ENCODE measurements at places on chromosomes 7 and 10.

GRCh38 chr7:84847038-84847437 lies 339.8 kb downstream of the SEMA3D start:
- DNase-seq: no peak

DNA sequence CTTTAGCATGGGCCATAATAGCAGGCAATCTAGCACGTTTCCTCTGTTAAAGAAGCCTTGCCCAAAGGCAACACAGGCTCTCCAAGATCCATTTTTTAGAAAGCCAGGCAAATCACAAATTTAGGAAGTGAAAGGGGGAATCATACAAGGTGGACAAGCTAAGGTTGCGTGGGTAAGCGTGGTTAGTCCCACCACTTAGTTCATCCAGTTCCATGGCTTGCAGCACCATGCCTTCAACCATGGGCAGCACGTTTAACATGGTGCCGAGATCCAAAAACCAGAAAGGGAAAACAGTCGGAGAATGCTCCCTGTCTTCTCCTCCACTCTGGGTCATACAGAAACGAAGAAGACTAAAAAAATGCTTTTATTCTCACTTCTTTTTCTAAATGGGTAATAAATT lies 234.4 kb upstream of the IMMP2L start:
- no peak for DNase-seq

GRCh38 chr10:47047577-47048525 lies 136.6 kb downstream of the PTPN20 start:
- DNase-seq: peak; percentile 72

DNA sequence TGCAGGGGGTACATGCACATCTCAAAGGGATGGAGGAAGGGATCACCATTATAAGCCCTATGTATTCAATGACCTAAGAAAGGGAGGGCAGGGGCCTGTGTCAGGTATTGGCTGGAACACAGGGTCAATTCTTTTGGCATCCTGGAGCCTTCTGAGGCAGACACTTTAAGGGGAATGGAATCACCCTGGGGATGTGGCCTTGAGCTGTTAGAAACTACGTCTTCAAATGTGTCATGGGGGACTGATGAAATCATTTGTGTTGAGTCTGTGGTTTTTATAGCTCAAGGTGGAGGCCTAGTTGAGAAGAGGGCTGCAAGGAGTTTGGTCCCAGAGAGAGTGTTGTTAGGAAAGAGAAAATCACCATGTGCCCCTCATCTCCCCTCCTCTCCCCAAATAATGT lies 206.1 kb upstream of the CELF2 start:
- no peak for DNase-seq

GRCh38 chr10:89156161-89156835 lies 50.8 kb downstream of the CH25H start:
- no peak for DNase-seq

DNA sequence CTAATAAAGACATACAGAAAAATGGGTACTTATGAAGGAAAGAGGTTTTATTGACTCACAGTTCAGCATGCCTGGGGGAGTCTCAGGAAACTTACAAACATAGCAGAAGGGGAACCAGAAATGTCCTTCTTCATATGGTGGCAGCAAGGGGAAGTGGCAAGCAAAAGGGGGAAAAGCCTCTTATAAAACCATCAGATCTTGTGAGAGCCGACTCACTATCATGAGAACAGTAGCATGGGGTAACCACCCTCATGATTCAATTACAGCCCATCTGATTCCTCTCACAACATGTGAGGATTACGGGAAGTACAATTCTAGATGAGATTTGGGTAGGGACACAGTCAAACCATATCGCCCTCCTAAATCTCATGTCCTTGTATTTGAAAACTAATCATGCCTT lies 1305.4 kb upstream of the SORCS1 start:
- DNase-seq: no peak

GRCh38 chr10:74745449-74745848 lies 81.0 kb upstream of the KAT6B start:
- no peak for DNase-seq

DNA sequence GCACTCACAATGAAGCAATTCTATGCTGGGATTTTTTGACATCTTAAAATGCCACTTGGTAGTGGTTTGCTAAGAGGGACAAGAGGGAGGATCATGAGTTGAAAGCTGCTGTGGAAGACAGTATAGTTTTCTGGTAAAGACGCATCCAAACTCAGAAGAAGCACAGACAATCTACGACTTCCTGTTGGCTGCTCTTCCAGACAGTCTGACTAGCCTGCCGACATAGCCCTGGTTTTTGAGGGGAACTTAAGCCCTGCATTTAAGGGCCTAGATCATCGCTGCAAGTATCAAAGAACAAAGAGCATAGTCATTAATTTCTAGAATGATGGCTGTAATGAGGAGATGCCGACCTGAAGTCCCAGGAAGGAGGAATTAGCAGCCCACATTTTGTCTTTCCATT lies 99.9 kb upstream of the IKZF1 start:
- peak; percentile 41 for DNase-seq

GRCh38 chr7:147412782-147413556 lies 1177.6 kb upstream of the C7orf33 start:
- no peak for DNase-seq

- DNase-seq: no peak
Observed at GRCh38 chr10:57880446-57881227, 387.1 kb downstream of the IPMK start.

DNA sequence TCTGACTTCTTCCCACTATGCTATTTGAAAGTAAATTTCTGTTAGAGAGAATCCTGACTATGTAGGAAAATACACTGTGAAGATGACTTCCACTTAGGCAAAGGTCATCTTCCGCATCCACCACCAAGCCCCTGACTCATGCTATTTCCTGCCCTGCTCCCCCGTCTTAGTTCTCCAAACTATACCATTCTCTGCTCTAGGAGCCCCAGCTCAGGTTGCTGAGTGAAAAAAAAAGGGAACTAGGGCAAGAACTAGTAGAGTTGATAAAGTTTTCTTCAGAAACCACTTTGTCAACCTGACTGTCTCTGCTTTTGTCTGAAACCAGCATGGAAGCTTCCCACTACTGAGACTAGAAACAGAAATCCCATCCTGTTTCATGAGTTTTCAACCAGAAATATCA lies 96.9 kb downstream of the EVX1 start:
- DNase-seq: peak; percentile 23

- DNase-seq: no peak
Observed at GRCh38 chr10:28480628-28480965, 52.3 kb upstream of the WAC start.

Data from CD4-positive, alpha-beta T cell treated with Interleukin-10 for 1 hour (primary cell).